Left ventricle myocardium inferior (tissue), 1 donor: ENCODE measurements at places on chromosomes 12 and 14. TPM values are rescaled to one million over a fixed set of nuclear protein-coding genes. Genes with fewer than 3 reads are reported as not detected.

- no peak for DNase-seq
Observed at GRCh38 chr14:29442696-29443095, 485.0 kb downstream of the PRKD1 start.

Gene ACSM4
- total RNA-seq, result not detected

- no peak for DNase-seq
Observed at GRCh38 chr14:56846970-56847930, 37.0 kb upstream of the OTX2 start.

DNA sequence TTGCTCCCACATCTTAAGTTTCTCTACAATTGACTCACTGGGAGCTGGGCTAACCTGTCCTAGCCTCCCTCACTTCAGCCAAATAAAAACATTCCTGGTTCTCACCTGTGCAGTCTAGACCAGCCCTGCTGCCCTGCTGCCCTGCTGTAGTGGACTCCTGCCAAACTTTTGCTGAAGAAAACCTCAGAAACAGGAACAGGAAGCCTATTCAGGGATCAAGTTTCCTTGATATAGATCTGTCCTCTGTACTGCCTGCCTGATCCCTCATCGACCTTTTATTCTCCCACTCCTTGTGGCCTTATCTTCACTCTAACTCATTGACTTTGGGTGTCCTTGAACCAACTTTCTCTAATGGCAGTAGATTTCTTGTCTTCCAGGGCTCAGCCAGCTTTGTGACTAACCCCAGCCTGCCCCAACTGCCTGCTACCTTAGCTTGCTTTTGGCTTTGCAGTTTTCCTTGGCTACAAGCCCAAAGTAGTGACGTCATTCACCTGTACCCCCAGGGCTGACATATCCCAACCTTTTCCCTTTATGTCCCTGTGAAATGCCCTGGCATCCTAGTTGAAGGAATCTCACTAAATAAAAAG is 234.8 kb downstream of the DUSP6 start:
- DNase-seq, result no peak

Gene FAM216A
- total RNA-seq, result 4.2 TPM

- no peak for DNase-seq
Observed at GRCh38 chr14:78028471-78028870, 141.7 kb upstream of the NRXN3 start.

Gene PLA2G1B
- total RNA-seq, result not detected

DNA sequence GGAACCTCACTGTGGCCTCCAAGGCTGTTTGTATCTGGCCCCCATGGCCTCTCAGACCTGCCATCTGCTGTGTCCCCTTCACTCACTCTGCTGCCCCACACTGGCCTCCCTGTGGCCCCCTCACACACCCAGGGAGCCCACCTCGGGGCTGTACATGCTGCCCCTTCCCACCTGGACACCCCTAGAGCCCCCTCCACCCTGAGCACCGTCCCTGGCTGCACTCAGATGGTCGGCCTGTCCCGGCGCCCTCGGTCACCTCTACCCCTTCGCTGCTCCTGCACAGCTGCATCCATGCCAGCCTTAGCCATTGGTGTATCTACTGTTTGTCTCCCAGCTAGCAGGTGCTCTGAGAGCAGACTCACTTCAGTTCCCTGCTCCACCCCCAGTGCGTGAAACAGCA is 144.4 kb downstream of the RIMBP2 start:
- DNase-seq, result no peak

GRCh38 chr12:47307680-47308399 is 228.1 kb upstream of the AMIGO2 start:
- DNase-seq, result no peak

GRCh38 chr14:51310505-51310944 is 70.5 kb downstream of the TMX1 start:
- no peak for DNase-seq

DNA sequence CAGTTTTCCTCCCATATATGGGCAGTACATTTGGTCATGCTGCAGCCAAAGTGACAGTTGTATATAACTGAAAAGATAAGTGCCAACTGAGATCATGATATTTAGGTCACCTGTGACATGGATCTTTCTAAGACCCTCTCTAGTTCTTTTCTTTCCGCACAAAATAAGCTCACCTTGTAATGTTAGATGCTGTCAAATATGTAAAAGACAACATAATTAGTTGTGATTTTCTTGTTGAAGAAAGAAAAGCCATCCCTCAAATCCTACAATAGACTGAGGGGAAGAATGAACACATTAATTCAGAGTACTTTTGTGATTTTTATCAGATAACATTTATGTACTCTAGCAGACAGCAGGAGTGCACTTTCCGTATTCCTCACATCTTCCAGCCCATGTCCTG is 37.4 kb downstream of the OVCH1 start:
- DNase-seq, result no peak

- DNase-seq, result no peak
Observed at GRCh38 chr12:98352218-98352811, 163.1 kb upstream of the TMPO start.

DNA sequence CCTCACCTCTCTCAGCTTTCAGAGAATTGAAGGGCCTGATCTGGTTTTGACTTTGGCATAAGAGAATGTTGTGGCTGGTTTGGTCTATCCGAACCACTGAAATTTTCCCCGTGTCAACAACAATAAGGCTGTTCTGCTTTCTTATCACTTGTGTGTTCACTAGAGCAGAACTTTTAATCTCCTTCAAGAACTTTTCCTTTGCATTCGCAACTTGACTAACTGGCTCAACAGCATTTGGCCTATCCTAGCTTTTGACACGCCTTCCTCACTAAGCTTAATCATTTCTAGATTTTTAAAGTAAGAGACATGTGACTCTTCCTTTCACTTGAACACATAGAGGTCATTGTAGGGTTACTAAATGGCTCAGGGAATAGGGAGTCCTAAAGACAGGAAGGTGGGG is 25.9 kb upstream of the EDDM3A start:
- DNase-seq, result no peak

Gene ENDOU
- 0.49 TPM for total RNA-seq

GRCh38 chr14:63564318-63564717 is 21.1 kb upstream of the PPP2R5E start:
- DNase-seq, result peak; percentile 18

- no peak for DNase-seq
Observed at GRCh38 chr12:40832668-40833067, 140.4 kb downstream of the CNTN1 start.

DNA sequence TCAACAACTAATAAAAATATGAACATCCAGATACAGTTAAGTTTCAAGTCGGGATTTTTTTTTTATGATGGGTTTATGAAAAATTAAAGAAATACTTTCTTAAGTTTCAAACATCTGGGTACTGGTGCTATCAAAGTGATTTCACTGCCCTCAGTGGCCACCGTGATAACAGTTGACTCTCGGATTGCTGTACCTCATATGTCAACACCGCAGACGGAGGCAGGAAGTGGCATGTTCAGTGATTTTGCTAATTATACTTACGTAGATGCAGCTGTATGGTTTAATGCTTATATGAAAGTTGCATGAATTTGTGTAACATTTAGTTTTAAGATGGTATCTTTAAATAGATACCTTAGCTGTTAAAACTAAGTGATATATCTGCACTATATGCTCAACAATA is 20.8 kb upstream of the FBLN5 start:
- no peak for DNase-seq

Gene RNASE1
- total RNA-seq, result 294 TPM

DNA sequence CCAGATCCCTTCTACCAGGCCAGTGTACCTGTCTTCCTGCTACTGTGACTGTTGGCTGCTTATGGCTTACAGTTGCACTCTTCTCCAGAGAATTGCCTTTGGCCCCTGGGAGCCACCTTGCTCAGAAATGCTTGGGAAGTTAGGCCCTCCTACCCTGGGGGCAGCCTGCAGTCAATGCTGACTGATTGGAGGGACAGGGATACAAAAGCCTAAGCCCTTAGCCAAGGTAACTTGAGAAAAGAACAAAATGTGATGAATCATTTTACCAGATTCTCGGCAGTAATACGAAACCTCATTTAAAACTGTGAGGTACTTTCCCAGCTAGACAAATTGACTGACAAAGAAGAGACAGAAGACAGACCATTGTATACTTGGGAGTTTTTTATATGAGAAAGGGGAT is 47.3 kb downstream of the PTCSC3 start:
- no peak for DNase-seq

GRCh38 chr12:21323736-21324135 is 11.0 kb downstream of the SLCO1A2 start:
- no peak for DNase-seq

- DNase-seq, result no peak
Observed at GRCh38 chr12:15446807-15447206, 124.5 kb downstream of the PTPRO start.

DNA sequence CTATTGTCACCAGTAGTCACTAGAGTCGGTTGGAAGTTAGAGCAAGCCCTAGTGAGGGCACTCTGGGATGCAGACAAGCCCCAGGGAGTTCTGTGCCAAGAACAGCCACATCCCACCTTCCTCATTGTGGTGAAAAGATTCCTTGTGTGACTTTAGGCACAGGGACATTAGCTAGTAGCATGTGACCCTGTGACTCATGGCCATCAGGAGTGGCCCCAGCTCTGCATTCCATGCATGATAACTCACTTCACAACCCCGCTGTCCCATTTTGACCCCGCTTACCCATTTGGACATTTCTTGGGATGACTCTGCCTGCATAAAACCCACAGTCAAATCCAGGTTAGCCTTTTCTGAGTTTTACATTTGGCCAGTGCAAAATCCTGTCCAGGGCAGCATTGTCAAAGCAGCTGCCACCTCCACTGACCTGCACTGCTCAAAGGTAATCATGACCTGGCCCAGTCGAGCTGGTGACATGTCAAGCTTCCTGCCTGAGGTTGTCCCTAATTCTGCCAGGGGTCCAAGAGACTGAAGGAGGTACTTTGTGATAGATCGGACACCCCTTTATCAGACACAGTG is 430.5 kb downstream of the DPF3 start:
- DNase-seq, result no peak
